Ecto neural progenitor cell (in vitro differentiated cells): ENCODE measurements at places on chromosomes 6 and 20.

GRCh38 chr20:226958-227357 lies at the start of gene DEFB129:
TSS of gene DEFB129 (plus strand) at chr20:227258. CDS start at chr20:227289, 31 bp downstream.
- no peak for DNase-seq

DNA sequence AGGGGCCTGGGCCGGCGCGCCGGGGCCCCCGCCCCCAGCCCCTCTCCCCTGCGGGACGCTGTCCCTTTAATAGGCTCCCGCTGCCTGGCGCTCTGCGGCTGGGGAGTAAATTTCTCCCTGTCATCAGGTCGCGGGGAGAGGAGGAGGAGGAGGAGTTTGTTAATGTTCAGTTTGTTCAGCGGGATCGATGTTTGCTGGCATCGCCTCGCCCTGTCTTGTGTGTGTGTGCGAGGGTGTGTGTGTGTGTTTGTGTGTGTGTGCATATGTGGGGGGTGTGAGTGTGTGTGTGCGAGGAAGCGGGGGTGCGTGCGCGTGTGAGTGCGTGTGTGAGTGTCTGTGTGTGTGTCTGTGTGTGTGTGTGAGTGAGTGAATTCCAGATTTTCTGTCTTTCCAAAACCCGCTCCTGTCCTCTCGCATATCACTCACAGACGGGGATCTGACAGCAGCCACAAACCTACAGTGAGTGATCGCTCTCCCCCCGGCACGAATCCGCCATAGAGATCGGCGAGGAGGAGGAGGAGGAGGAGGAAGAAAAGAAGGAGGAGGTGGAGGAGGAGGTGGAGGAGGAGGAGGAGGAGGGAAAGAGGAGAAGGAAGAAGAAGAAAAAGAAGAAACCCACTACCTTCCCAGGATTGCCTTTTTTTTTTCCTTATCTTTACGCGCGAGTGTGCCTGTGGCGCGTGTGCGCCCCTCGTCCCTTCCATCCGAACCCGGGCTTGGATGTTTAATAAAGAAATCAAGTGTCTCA lies at the start of gene TSHZ2:
Gene TSHZ2 (plus strand): TSS at position 169 of the 748 bp plus-strand sequence. CDS start 936 bp downstream, outside the sequence.
- peak; percentile 65 for DNase-seq

DNA sequence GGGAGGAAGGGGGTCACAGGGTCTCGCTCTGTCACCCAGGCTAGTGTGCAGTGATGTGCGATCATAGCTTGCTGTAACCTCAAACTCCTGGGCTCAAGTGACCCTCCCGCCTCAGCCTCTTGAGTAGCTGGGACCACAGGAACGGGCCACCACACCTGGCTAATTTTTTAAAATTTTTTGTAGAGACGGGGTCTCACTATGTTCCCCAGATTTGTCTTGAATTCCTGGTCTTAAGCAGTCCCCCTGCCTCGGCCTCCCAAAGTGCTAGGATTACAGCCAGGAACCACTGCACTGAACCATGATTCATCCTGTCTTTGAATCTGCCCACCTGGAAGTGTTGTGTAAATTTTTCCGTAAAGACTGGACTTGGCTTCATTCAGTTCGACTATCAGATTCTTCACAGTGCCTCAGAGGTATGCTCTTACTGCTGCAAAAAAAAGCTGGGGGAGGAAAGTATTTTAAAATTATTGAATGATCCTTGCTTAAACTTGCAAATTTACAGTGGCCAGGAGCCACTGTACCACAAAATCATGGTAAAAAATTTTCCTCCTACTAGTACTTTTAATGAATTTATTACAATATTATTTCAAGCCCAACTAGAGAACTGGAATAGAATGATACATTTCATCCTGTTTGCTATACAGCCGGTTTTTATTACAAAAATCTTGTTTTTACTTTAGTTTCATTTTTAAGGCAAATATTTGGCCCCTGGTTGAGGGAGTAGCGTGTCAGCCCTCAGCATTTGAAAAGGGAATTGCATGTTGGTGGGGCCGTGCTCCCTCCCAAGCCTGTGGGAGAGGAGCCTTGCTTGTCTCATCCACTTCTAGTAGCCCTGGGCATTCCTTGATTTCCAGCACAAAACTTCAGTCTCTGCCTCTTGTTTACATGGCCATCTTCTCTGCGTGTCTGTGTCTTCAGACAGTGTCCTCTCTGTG lies 202.5 kb upstream of the SGK1 start:
- DNase-seq = no peak

- no peak for DNase-seq
These were observed 552.2 kb downstream of the TFAP2A start for GRCh38 chr6:9862603-9863167.

- DNase-seq = no peak
These were observed 44.6 kb downstream of the SESN1 start for GRCh38 chr6:109050012-109050411.

DNA sequence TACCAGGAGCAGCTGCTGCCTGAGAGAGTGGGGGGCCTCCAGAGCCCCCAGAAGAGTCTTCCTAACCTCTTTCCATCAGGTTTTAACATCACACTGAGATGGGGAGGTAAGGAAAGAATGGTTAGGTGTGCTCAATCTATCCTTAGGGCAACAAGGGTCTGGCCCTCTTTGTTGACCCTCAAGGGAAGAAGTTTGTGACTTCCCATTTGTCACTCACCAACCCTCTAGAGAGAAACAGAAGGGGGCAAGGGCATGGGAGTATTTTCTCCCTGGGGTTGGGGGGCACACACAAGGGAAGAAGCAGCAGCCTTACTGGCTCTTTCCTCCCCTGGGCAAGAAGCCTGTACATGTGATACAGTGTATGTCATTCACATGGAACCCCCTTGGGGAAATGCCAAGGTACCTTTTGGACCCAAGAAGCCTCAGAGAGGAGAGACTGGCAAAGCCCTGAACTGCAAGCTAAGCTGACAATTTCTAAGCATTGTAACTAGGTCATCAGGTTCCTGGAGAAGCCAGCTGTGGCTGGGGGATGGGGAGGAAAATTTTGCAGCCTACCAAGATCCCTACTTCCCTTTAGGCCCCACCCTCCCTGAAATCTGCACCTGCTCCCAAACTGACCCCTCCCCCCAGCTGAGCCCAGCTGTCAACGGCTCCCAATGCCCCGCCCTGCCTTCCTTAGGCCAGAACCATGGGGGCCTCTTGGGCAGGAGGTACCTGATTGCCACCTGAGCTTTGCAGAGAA lies 14.5 kb downstream of the BCL2L1 start:
- DNase-seq = no peak

- no peak for DNase-seq
These were observed 40.7 kb upstream of the SLC17A4 start for GRCh38 chr6:25713824-25714223.

- peak; percentile 76 for DNase-seq
These were observed 30.5 kb downstream of the GRM4 start for GRCh38 chr6:34115403-34115795.

- DNase-seq = no peak
These were observed 459.8 kb upstream of the RUNX2 start for GRCh38 chr6:44868335-44868668.

GRCh38 chr20:33839591-33839990 lies 28.4 kb downstream of the CHMP4B start:
- DNase-seq = no peak

GRCh38 chr6:225121-225721 lies 67.1 kb upstream of the DUSP22 start:
- DNase-seq = no peak

- no peak for DNase-seq
These were observed 48.5 kb upstream of the SIRPG start for GRCh38 chr20:1706079-1706478.

DNA sequence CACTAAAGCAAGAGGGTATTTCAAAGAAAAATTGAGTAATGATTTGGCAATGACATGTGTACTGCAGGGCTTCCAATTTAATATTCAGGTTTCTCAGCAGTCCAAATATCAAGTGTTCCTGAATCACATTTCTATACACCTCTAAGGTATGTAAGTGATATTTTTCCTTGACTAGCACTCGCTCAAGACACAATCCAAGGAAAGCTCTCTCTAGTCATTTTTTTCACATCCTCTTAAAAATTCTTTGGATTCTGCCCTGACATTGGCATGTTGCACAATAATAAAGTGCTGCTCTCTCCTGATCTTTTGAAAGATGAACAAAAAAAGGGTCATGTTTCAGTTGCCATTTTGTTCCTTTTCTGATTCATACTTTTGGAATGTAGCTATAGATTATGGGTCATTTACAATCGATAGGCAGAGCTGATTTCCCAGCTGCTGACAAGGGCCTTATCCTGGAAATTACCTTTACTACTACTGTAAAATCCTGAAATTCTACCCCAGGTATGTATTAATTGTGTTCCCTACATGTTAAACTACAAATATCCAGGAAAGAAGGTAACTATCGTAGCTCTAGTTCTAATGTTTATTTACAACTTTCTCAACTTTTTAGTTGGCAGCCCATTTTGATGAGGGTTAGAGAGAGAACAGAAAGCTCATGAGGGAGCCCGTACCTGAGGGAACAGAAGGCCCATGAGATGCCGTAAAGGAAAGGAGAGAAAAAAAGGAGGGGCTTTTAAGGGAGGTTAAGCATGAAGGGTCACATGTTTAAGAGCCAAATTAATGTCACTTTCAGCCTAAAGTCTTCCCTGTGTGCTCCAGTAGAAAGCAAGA lies 22.2 kb upstream of the ADGRG6 start:
- DNase-seq = no peak

- DNase-seq = no peak
These were observed 112.1 kb upstream of the BCLAF1 start for GRCh38 chr6:136401749-136402148.

- no peak for DNase-seq
These were observed 366.4 kb downstream of the BTBD9 start for GRCh38 chr6:38273325-38273724.

GRCh38 chr6:89605861-89606260 lies 32.7 kb downstream of the LYRM2 start:
- no peak for DNase-seq

- no peak for DNase-seq
These were observed 34.7 kb downstream of the EFCAB8 start for GRCh38 chr20:32893263-32894025.

GRCh38 chr6:27136077-27136644 lies 111.3 kb upstream of the PRSS16 start:
- no peak for DNase-seq
